T-helper 9 cell (primary cell): ENCODE measurements at places on chromosomes 7 and 10.

DNA sequence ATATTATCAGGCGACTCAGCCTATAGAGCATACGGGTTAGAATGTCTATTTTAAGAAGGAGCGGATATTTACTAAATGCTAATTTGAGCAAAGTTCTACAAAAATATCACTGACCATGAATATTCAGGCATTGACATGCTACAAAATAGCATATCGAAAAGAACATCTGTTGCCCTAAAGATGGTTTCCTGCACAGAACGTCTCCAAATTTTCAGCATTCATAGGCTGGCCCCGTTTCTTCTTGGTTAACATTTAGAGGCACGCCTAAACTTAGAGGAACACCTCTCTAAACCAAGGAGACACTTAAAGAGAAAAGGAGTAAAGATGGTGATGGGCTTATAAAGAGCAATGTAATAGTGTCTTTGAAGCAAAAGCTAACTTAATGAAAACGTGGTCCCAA lies 1.3 kb upstream of the MINPP1 start:
- no peak for DNase-seq

DNA sequence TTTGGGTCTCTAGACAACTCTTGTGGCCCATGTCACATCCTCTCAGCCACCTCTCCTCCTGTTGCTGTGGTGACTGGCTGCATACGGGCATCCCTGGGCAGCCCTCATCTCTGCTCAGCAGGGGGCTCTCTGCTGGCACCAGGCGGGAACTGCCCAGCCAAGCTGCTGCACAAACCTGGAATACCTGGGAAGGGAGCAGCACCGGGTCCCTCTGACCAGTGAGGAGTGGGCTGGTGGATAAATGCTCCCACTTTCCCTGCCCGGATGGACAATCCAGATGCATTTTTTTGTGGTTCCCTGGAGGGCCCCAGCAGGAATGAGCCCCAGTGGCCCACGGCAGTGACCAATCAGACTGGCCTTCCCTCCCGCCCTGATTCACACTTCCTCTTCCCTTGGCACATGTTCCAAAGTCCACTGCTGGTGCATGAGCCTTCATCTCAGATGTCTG lies 21.9 kb downstream of the GRID1 start:
- DNase-seq, result no peak

GRCh38 chr10:44512431-44513022 lies 127.6 kb upstream of the CXCL12 start:
- no peak for DNase-seq

- DNase-seq, result no peak
Measured at GRCh38 chr7:68258609-68259008, 1262.0 kb downstream of the TYW1 start.

DNA sequence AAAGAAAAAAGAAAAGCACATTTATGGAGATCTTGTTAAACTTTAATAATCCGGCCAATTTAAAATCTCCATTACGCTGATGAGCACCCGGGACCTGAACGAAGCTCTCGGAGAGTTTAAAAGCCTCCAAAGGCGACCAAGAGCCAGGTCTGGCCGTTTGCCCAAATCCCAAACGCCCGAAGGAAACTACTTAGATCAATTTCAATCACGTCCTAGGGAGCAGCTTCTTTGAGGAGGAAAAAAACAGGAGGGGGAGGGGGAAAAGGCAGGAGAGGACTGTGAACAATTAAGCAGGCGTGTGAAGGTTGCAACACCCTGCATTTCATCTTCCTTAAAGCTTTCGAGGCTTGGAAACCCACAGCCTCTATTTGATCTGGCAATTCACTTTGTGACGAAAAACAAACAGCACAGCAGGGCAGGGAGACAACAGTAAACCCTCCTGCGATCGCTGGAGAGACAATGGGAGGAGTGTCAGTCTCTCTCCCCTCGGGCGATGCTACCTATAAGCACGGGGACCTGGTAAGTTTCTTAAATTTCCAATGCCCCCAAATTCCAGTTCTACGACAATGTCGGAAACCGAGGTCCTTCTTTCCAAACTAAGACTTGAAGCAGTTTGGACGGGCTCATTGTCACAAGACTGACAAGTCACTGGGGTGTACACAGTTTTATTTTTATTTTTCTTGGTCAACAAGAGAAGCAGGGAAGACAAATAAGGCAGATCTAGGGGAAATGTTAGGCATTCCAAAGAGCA lies 1.2 kb downstream of the KLF6 start:
- no peak for DNase-seq
